ENCODE measurements at places on chromosomes 6 and 20.

DNA sequence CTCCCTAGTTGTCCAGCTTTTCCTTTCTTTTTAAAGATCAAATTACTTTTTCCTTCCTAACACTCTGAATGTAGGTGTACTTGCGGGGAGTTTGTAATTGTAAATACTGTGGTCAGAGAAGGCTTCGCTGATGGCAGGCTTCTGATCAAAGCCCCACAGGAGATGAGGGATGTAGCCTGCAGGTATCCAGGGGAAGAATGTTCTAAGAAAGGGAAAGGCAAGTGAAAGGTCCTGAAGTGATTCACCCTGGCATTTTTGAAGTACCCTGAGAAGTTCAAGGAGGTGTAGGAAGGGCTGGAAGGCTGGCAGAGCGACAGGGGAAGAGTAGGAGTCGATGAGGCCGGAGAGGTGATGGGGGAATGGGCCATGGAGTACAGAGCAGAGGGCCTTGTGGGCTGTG lies 38.2 kb upstream of the CCN6 start:
- no peak for DNase-seq

- DNase-seq = no peak
Measured at GRCh38 chr20:35446356-35447078, 8.5 kb upstream of the GDF5 start.

DNA sequence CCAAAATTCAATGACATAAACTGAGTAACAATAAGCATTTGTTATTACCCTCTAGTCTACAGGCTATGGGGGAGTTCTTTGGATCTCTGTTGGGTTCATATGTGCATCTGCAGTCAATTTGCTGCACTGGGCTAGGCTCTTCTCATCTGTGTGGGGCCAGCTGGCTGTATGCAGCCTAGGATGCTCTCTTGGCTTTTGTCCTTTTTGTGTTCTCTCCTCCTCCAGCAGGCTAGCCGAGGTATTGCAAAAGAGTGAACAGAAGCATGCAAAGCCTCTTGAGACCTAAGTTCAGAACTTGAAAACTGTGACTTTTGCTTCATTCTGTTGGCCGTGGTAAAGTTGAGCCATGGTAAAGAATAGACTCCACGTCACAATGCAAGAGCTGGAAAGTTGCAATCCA lies 62.8 kb upstream of the FOXO3 start:
- DNase-seq = no peak

GRCh38 chr6:34350137-34350933 lies 42.1 kb downstream of the NUDT3 start:
- no peak for DNase-seq

DNA sequence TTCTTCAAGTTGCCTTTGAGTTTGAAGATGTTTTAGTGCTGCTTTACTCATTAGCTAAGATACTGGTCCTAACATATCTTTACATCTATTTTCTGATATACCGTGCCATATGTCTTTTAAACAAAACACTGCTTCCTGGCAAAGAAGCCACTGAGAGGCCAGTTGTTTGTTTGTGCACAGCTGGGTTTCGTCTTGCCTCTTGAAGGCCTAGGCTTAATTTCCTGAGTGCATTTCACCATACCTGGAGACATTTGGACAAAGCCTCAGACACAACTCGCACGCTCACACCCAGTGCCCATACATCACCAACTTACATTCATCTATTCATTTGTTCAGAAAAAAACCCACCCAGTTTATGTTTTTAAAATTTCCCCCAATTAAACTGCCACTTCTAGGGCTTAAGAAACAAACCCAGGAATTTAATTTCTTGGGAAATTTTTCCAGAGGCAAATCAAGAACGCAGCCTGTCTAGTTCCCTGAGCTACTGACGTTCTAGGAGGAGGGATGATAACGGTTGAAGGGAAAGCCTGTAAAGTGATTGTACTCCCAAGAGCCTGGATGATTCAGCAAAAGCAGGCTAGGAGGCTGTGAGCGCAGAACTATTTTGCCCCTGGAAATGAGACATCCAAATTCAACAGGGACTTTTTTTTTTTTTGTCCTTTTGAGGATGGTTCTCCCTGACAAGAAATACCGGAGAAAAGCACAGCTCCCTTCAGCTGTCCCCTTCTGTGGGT lies 77.7 kb downstream of the OLIG3 start:
- no peak for DNase-seq

- no peak for DNase-seq
Measured at GRCh38 chr6:163449076-163449475, 34.6 kb downstream of the QKI start.

GRCh38 chr6:25902071-25902470 lies 28.0 kb upstream of the SLC17A3 start:
- DNase-seq = no peak

DNA sequence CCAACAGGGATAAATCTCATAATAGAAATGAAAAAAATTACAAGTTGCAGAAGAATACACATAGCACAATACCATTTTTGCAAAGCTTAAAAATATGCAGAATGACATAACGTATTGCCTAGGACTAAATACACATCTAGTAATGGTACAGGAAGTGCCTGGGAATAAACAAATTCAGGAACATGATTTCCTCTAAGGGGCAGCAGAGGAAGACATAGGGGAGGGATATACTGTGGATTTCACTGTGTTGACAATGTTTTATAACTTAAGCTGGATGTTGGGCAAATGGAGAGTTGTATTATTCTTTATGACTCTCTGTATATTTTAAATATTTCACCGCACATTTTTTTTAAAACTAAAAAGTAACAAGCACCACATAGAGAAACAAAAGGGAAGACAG lies 5.6 kb upstream of the GLO1 start:
- DNase-seq = no peak

DNA sequence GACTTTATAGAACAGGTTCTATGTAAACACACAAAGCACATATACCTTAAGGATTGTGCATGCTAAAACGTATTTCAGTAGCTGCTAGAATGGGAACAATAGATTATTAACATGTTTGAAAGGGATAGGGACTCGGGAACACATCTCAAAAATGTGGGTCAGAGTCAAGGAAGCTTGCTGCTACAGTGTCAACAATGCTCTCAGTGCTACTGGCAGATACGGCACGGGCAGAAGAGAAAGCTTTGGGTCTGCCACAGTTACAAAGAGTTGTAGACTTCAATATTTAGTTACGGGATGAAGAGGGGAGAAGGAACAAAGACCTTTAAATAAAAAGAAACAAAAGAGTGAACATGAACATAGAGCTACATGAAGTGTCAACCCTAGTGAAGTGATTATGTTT lies 170.5 kb downstream of the BACH2 start:
- no peak for DNase-seq

GRCh38 chr20:53662595-53662994 lies 69.0 kb upstream of the ZNF217 start:
- no peak for DNase-seq

DNA sequence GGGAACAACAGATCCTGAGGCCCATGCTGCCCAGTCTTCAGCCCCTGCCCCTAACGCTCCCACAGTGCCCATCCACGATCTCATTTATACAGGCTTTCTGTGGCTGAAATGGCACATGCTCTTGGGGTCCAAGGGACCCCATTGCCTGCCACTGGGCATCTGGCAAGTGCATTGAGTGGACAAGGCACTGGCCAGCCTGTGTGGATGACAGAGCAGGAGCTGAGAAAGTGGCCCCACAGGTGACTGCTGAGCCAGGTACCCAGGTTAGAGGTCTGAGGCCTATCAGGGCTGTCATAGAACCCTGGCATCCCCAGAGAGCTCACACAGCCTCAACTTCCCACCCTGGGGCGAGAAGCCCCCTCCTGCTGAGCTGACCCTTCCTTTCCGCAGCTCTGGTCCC lies 86.0 kb upstream of the NXT1 start:
- no peak for DNase-seq

- no peak for DNase-seq
Measured at GRCh38 chr20:32484225-32484957, 100.7 kb downstream of the NOL4L start.

DNA sequence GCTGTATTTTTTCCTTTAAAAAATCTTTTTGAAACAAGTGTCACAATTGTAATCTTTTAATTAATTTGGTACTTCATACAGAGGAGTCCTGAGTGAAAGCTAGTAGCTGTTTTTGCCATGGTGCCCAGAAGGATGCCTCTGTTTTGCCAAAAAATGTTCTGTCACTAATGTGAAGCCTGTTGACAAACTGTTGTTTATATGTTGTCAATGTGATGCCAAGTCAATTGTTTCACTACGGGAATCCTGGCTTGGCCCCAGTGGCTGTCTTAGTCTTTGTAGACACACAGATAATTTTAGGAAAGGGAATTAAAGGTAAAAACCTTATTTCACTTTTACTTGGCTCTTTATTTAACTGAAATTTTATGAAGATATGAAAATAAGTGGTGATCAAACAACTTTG lies 706.4 kb upstream of the MMS22L start:
- DNase-seq = no peak

GRCh38 chr6:44028789-44029310 lies 98.4 kb downstream of the MRPL14 start:
- no peak for DNase-seq

DNA sequence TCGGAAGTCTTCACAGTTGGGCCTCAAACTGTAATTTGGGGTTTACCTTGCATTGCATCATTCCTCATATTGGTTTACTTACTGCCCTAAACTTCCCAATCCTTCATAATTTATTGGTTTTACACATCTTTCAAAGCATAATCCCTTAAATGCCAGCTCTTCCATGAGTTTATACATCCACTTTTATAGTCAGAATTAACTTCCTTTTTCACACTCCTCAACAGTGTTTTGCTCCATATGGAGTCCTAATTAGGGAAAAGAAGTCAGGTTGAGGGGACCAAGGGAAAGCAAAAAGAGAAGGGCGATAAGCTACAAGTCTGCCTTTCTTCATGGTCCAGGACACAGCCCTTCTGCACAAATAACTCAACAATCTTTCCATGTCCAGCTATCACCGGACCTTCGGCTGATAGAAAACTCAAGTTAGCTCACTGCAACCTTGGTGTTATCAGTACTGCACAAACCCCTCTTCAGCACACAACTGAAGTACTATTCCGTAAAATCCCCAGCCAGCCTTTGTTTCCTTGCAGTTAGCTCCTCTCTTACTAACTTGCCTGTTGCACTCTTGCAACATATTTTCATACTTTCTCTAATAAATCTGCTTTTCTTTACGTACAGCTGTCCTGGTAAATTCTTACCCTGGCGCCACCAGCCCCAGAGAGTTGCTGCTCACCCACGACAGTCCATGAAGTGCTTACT lies 2.0 kb downstream of the EEF1E1 start:
- no peak for DNase-seq

DNA sequence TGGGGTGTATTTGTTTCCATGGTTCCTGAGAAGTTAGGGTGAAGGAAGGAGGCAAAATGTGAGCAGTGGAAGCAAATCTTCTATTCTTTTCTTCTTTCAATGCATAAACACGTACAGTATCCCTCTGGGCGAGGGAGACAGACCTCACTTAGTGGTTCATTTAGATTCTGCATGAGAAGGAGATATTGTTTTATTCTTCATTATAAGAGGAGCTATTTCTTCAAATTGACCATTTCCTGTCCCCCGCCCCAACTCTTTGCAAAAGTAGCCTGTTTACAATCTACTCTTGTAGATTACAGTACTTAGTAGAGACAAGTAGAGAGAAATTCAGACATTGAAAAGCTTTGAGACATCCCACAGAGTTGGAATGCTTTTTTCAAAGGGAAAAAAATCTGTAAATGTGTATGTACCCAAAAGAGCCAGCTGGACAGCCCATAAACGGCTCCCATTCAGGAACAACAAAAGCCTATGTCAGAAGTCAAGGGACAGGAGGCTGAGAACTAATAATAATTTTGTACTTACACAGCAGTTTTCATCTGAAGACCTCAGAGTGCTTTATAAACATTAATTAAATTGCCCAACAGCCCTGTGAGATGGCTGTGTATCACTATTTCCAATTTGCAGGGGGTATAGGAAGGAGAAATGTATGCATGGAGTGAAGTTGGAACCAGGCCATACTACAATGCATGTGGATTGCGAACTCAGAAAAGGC lies 23.9 kb downstream of the CD83 start:
- no peak for DNase-seq

- no peak for DNase-seq
Measured at GRCh38 chr6:34961574-34961973, 72.5 kb downstream of the ANKS1A start.

- DNase-seq = no peak
Measured at GRCh38 chr6:31559606-31559957, 12.2 kb downstream of the NFKBIL1 start.

DNA sequence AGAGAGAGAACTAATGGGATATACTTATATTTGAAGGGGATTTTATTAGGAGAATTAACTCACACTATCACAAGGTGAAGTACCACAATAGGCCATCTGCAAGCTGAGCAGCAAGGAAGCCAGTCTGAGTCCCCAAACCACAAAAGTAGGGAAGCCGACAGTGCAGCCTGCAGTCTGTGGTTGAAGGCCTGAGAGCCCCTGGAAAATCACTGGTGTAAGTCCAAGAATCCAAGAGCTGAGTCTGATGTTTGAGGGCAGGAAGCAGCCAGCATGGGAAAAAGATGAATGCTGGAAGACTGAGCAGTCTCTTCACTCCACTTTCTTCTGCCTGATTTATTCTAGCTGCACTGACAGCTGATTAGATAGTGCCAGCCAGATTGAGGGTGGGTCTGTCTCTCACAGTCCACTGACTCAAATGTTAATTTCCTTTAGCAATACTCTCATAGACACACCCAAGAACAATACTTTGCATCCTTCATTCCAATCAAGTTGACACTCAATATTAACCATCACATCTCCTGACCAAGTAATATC lies 823.9 kb downstream of the PHF3 start:
- DNase-seq = no peak

DNA sequence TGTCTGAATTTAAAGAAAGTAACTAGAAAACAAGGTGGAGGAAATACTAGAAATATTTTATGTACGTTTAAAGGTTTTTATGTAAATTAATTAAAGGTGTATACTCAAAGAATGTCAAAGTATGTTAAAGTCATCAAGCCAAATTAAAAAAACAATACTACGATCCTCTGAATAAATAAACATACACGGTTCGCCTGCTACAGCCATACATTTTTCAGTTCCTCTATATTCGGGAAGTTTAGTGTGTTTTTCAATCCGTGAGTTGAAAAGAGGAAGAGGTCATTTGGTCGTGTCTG lies 626 bp downstream of the STX7 start:
- no peak for DNase-seq

GRCh38 chr6:108937170-108937569 lies 88.9 kb downstream of the ARMC2 start:
- no peak for DNase-seq

- no peak for DNase-seq
Measured at GRCh38 chr6:40810171-40810570, 223.0 kb upstream of the LRFN2 start.

GRCh38 chr6:156197513-156197912 lies 579.7 kb upstream of the ARID1B start:
- DNase-seq = no peak

DNA sequence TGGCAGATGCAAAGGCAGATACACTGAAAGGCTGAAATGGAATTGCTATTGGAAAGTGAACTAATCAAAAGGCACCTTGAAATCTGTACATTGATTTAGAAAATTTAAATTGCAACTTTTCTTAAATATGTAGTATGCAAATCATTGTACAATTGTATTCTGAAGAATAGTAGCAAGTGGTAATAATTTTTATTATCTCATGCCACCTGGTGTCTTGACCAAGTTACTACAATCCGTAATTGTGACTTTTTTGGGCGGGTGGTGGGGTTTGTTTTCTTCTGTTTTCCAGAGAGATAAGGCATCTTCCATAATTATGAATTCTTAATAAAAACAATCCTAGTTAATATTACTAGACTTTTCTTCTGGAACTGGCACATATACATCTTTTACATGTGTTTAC lies 12.5 kb upstream of the BCKDHB start:
- no peak for DNase-seq

Measured in NCI-H1092 (cell line).